Left forelimb (tissue), 1 donor: ENCODE measurements at places on chromosomes 4 and X.

DNA sequence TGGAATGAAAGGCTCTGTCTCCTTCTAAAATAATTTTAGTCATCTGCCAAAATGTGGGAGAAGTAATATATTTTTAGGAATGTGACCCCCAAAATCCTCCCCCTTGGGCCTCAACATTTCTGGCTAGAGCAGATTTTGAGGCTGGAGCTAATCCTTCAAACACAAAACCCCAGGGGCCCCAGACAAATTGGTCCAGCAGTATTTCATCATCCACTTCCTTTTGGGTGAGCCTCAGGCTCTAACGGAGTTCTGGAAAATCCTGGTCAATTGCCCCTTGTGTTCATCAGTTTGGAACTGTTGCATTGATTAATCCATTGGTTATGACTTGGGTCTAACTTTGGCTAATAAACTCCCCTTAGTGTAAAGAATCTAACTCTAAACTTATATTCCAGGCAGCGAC is 67.4 kb upstream of the PCDH19 start:
- DNase-seq: peak; percentile 65

DNA sequence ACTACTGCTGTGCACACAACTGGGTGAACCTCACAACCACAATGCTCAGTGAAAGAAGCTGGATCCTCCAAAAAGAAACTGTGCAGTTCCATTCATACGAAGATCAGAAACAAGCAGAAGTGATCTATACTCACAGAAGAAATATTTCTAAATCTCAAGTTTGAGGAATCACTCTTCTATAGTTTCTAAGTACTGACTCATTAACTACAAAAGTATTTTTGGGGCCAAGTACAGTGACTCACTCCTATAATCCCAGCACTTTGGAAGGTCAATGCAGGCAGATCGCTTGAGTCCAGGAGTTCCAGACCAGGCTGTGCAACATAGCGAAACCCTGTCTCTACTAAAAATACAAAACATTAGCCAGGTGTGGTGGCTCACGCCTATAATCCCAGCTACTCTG is 51.3 kb upstream of the RELL1 start:
- DNase-seq: no peak

- DNase-seq: no peak
These were observed 28.7 kb downstream of the IL13RA1 start for GRCh38 chrX:118756101-118756500.

DNA sequence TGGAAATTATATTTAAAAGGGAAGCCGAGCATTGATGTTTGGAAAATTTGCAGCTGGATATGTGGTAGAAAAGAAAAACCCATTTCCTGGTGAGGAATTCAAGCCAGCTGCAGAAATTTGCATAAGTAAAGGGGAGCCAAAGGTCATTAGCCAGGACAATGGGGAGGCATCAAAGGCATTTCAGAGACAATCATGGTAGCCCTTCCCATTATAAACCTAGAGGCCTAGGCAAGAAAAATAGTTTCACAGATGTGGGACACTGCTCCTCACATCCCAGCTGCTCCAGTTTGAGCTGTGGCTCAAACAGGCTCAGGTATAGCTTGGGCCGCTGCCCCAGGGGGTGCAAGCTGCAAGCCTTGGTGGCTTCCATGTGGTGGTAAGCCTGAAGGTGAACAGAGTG is 35.8 kb downstream of the NAP1L3 start:
- DNase-seq: no peak
